ENCODE measurements at places on chromosomes 11 and 22.

- DNase-seq: no peak
Measured at GRCh38 chr22:30398685-30399680, 2.2 kb downstream of the SEC14L2 start.

DNA sequence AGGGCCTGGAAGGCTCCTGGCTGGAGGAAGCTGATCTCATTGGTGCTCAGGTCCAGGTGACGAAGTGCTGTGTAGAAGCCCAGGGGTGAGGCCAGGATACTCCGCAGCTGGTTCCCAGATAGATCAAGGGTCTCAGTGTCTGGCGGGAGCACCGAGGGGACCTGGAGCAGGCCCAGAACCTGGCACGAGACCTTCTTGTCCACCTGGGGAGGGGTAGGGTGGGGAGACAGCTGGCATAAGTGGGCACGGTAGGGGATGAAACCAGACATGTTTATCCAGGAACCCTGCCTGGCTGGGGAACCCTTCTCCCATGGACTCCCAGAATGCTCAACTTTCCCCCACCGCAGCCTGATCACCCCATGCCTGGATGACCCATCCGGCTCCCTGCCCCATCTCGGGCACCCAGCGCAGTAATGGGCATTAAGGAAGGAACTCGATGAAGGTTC is 9.2 kb downstream of the LRRC32 start:
- no peak for DNase-seq

DNA sequence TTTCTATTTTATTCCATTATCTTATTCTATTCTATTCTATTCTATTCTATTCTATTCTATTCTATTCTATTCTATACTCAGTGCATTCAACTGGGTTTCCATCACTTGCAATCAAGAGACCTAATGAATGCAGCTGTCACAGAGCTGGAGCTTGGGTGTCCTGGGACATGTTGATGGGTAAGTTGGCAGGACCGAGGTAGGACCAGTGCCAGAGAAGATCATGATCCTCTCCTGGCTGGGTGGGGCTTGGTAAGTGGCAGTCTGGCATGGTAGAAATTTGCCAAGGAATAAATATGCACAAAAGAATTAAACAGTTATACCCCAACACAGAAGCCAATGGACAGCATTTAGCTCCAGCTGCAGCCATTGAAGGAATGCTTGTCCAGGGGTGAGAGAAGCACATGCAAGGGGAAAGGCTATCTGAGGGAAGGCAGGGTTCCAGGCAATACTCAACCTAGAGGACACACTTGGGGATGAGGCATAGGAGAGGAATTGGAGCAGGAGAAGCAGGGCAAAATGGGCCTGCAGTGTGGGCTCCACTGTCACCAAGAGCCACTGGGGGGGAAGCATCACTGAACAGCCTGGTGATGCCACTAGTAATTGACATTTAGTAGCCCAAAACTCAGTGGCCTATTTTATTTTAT is 97.0 kb upstream of the CD82 start:
- DNase-seq: no peak

DNA sequence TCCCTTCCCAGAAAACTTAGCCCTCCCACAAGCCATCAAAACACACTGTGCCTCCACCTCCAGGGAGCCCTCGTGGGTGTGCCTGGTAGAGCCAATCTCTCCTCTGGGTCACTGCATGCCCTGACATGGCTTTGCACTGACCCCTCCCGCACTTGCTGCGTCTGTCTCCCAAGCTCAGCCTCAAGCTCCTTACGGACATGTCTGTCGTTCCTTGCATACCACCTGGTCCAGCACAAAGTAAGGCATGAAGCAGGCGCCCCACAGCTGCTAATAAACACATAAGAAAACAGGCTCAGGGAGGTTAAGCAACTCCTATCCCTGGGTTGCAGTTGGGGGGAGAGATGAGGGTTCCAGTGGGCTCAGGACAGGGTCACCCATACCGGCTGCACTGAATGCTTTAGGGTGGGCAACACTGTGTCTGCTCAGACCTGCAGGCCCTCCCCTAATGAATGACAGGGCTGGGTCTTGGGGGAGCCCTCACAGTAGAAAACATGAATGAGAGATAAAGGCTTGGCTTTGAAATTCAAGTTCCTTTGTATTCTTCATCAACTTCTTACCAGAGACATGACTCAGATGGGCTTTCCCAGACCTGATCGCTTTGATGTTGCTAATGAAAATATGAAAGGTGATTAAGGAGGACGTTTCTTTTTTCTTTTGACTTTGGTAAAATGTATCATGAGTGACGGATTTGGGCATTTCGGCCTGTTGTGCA is 38.0 kb downstream of the PHF21B start:
- DNase-seq: no peak

DNA sequence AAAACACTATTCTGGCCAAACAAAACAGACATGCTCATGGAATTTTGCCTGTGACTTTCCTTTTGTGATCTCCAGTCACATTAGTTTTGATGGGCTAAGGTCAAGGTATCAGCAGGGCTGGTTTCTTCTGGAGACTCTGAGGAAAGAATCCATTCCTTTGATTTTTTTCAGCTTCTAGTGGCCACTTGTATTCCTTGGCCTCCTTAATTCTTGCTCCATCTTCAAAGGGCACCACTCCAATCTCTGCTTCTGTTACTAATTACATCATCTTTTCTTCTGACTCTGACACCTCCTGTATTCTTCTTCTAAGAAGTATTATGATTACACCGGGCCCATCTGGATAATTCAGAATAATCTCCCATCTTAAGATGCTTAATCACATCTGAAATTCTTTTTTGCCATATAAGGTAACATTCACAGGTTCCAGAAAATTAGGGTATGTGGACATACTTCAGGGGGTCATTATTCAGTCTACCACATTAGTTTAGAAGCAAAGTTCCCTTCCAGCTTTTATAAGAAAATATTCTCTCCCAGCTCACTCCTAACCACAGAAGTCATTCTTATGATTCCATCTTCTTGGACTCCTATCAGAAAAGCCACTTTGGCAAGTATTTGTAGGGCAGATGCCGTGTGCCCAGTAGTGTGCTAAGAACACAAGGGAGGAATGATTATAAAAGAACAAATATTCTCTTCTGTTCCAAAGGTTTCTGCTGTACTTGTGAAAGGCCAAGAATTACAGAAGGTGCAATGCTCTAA is 56.4 kb upstream of the FSHB start:
- no peak for DNase-seq

DNA sequence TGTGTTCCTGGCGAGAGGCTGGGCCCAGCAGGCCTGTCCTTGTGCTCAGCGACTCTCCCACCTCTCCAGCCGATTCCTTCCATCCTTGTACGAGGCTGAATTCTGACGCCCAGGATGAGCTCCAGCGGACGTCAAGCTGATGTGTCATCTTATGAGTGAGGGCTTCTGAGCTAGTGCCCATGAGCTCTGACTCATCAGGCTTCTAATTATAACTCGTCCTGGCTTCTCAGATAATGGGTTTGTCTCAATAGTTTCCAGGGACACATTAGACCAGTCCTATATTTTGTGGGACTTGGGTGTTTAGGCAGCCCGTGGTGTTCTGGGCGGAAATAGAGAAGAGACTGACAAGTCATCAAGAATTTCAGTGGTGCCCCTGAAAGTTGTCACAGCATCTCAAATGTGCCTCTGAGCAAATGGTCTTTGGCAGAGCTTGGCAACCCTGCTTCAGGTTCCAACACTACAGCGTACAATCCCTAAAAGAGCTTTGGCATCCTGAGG is 108.2 kb upstream of the CD44 start:
- peak; percentile 73 for DNase-seq

DNA sequence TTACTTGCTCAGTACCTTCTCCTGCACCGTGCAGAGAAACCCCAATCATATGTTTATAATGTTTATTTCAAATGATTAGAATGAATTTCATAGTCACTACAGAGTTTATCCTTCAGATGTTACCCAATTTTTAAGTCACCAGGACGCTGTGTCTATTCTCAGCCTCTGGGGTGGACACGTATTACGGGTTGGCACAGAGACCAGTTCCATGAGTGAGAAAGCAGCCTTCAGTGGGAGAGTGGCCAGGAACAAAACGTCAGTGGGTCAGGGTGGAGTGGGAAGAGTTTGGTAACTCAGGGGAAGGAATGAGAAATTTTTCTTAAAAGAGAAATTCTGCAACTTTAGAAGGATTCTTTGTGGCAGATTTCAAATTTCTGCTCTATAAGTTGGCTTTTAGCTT is 77.1 kb upstream of the MTMR2 start:
- no peak for DNase-seq

- no peak for DNase-seq
Measured at GRCh38 chr11:13289081-13289480, 11.5 kb downstream of the BMAL1 start.

DNA sequence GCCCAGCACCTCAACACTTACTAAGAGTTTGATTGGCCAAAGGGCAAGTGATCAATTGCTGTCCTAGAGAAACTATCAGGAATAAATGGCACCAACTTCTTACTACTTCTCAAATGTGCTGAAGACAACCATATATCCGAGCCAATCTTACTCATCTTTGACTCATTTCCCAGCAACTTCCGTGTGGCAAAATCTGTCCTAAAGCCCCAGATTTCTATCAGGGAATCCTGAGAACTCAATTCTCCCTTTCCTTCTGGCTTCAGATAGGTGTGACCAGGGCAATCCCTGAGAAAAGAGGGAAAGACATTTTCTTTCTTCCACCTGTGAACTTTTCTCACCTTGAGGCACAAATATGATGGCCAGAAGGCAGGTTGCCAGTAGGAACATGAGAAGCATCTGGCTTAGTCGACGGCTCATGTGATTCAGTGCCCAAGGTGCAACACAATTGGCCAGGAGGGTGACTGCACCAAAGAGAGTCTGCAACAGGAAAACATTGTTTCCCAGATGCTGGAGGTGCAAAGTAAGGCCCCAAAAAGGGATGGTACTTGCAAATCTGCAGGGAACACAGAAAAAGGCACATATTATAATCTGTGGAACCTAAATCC is 21.8 kb upstream of the SLC22A24 start:
- DNase-seq: no peak

DNA sequence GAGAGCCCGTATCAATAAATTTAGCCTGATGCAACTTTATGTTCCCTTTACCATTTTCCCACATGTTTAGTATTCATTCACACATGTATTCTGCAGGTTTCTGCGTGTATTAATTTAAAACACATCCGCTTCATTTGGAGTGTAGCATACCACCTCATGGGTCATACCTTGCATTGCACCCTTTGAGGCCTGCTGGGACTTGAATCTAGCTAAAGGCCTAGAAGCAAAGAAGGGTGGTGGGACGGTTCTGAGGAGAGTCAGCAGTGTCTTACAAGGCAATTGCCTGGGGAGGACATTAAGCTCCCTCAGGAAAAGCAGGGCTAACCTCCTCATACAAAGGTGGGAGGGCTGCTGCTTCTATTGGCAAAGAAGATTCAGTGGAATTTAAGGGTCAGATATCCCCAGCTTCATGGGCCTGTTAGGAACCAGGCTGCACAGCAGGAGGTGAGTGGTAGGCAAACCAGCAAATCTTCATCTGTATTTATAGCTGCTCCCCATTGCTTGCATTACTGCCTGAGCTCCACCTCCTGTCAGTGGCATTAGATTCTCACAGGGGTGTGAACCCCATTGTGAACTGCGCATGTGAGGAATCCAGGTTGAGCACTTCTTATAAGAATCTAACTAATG is 15.9 kb upstream of the SNX19 start:
- no peak for DNase-seq

DNA sequence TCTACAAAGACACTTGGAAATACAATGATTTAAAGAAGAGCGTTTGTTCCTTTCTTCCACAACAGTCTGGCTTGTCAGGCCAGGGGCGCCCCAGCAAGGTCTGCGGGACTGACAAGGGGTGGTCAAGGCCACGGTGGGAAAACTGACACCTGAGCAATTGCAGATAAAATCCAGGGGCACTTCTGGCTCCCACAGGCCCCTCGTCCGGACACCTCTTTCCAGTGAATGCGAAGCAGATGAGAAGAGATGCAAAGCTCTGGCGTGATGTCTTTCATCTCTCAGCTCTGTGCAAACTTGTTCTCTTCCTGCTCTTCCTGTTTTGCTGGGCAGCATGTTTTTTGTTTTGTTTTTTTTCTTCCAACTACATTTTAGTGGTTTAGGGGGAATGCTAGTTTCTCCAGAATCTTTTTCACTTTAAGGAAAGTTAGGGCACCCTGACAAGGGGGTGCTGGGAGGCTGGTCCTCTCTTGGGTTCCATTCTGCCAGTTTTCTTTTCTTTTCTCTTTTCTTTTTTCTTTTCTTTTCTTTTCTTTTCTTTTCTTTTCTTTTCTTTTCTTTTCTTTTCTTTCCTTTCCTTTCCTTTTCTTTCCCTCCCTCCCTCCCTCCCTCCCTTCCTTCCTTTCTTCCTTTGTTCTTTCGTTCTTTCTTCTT is 11.1 kb upstream of the CBX6 start:
- DNase-seq: no peak

GRCh38 chr11:23314162-23314561 is 453.9 kb upstream of the CCDC179 start:
- DNase-seq: no peak

DNA sequence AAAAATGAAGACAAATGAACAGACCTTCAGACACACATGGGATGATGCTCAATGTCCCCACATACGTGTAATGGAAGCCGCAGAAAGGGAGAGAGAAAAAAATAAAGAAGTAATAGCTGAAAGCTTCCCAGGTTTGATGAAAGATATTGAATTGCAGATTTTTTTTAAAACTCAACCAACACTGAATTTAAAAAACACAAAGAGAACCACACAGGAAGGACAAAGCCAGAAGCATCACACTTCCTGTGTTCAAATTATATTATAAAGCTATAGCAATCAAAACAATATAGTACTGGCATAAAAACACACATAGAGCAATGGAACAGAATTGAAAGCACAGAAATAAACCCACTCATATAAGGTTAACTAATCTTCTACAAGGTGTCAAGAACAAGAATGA is 26.5 kb downstream of the TMEM45B start:
- DNase-seq: no peak

GRCh38 chr11:46710821-46711269 is 8.2 kb upstream of the F2 start:
- no peak for DNase-seq

- no peak for DNase-seq
Measured at GRCh38 chr22:27533105-27533745, 268.3 kb downstream of the MN1 start.

GRCh38 chr22:22462813-22463567 is 45.6 kb downstream of the ZNF280B start:
- peak; percentile 75 for DNase-seq

DNA sequence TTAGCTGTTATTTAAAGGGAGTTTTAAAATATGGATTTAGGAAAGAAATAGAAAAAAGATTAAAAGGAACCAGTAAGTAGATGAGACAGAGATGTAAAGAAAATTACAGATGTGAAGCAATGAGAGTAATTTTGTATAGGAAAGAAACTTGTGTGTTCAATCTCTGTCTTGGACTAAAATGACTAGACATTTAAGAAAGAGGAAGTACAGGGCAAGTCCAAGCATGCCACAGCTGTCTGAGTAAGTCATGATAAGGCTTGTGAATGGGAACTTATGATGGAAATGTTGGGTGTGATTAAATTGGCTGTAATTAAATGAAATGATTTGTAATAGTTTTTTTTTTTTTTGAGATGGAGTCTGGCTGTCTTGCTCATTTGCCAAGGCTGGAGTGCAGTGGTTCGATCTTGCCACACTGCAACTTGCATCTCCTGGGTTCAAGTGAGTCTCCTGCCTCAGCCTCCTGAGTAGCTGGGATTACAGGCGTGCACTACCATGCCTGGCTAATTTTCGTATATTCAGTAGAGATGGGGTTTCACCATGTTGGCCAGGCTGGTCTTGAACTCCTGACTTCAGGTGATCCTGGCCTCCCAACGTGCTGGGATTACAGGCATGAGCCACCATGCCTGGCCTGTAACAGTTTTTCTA is 5.9 kb upstream of the ACY3 start:
- no peak for DNase-seq

GRCh38 chr11:28481616-28482480 is 373.7 kb downstream of the METTL15 start:
- DNase-seq: peak; percentile 41

- DNase-seq: no peak
Measured at GRCh38 chr22:31616315-31616980, 45.6 kb downstream of the PISD start.

- DNase-seq: no peak
Measured at GRCh38 chr11:124748481-124749343, 3.3 kb downstream of the VSIG2 start.

All from NCI-H69 (cell line).